Activated T-helper 1 cell treated with anti-CD3 and anti-CD28 coated beads, Interleukin-2, amount 50 U/mL, for 16 hours (primary cell): ENCODE measurements at places on chromosomes 13 and 19.

- no peak for DNase-seq
Observed at GRCh38 chr19:47798904-47799266, 5.5 kb downstream of the TPRX1 start.

- no peak for DNase-seq
Observed at GRCh38 chr19:50264483-50265186, 61.2 kb downstream of the MYH14 start.

- no peak for DNase-seq
Observed at GRCh38 chr19:15210323-15210781, 9.6 kb upstream of the NOTCH3 start.

- no peak for DNase-seq
Observed at GRCh38 chr13:50915565-50915964, 6.0 kb downstream of the RNASEH2B start.

- DNase-seq, result no peak
Observed at GRCh38 chr13:31201341-31202031, 1.7 kb downstream of the B3GLCT start.

- DNase-seq, result no peak
Observed at GRCh38 chr13:50599927-50600326, 243.6 kb downstream of the DLEU7 start.

DNA sequence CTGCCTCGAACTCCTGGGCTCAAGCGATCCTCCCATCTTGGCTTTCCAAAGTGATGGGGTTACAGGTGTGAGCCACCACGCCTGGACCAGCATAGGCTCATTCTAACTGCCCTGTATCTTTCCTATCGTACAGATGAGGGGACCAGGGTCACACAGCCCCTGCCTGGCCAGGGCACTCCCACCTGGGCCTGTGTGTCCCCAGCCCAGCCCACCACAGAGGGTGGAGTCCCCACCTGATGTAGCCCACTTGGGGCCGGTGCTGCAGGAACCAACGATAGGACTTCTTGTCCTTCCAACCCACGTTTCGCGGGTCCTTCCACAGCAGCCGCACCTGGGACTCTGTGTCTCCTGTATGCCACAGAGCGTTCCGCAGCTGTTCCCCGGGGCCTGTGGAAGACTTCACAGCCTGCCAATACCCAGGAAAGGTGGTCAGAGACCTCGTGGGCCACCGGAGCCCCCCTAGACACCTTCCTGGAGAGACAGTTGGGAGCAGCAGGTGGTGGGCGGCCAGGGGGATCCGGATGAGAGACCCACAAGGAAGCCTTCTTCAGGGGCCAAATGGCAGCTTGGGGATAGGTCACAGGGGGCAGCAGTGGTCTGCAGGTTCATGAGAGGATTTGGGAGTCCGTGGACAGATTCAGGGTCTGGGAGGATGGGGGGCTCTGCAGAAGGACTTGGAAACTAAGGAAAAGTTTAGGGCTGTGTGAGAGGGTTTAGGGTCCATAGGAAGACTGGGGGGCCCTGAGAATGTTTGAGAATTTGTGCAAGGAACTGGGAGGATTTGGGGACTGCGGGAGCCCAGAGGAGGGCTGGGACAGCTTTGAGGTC, 6.9 kb downstream of the COMP start:
- no peak for DNase-seq

DNA sequence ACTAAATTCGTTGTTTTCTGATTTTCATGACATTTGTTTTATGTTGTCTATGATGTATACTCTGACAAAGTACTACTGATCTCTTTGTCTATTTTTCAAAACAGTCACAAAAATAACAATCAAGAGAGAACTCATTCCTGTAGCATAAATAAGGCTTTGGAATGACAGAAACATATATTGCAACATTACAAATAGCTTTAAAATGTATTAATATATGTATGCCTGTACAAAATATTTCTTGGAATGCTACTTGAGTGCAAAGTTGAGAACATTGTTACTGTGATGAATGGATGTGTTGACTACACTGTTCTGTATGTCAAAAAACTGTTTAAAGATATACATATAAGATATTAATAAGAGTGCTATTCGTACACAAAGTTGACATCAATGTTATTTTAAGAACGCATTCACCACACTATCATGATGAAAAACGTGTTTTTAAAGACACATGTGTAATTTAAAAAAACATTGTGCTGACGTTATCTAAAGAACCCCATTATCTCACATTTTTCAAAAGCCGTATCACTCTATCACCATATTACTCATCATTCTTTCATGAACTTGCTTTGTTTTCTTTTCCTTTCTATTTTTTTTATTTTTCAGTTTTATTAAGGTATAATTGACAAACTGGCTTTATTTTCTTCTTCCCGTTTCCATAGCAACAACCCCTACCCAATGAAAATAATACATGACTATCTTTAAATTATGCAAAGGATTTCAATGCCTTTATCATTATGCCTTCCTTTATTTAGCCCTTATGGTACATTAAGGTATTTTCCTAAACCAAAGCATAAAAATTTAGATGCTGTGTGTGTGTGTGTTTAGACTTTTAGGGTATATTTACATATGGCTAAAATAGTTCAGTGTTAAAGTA, 918.8 kb downstream of the SLITRK1 start:
- no peak for DNase-seq

DNA sequence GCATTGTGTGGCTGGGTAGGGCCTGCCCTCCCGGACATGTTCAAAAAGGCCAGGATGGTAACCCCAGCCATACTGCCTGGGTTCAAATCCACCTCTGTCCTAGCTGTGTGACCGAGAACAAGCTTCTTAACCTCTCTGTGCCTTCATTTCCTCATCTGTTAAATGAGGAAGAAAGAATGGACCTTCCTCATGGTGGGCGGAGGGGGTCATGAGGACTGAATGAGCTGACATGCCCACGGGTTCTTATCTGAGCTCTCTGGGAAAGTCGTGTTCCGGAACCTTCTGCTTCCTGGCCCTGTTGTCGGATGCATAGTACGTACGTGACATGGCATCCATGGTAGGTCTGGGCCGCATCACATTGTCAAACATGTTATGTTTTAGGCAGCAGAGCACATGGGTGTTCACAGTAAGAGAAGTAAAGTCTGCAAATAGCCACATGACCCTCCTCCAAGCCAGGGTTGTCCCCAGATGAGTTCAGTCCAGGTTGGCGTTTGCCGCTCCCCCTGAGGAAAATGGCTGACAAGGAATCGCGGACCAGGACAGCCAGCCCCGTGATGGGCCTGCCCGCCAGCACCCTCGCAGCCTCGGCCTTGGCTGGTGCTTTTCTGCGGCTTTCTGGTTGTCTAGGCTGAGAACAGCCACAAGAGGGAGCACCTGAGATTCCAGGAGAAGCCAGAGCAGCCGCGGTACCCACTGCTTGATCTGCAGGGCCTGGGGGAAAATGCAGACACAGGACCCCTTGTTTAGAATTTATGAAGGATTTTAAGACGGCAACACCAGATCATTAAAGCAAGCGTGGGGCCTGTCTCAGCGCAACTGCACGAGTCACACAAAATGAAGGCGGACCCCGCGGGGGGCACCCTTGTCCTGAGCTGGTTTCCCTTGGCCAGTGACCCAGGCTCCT, 2.4 kb upstream of the NTN5 start:
- DNase-seq, result peak; percentile 42

DNA sequence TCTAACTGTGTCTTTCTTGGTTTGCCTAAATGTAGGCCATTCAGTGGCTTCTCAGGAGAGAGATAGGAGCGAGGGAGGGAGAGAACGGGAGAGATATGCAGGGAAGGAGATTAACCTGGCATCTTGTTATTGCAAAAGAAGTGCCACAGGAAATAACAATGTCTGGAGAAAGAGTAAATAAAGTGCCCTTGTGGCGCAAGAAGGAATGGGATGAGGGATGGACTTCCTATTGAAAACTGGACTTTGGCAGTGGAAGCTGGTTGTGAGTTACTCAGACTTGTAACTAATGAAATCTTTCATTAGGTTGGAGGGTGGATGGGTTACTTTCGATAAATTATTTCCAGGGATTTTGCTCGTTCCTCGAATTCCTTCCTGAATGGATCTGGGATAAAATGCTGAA, 136.1 kb downstream of the LACC1 start:
- DNase-seq, result no peak

DNA sequence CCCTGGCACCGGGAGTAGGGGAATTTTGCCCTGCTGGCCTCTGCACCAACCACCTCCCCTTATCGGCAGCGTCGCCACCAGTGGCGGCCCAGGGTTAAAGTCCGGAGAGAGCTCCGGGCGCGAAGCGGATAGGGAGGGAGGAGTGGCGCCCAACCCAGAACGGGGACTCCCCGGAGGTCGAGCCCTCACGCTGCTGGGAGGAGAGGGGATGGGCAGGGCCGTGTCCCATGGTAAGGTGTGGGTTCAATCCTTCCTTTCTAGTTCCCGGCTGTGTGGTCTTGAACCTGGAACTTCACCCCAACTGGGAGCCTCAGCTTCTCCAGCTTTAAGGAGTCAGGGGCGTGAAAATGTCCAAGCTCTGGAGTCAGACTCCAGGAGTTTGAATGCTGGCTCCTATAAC, 23.3 kb upstream of the BCL3 start:
- DNase-seq, result no peak

DNA sequence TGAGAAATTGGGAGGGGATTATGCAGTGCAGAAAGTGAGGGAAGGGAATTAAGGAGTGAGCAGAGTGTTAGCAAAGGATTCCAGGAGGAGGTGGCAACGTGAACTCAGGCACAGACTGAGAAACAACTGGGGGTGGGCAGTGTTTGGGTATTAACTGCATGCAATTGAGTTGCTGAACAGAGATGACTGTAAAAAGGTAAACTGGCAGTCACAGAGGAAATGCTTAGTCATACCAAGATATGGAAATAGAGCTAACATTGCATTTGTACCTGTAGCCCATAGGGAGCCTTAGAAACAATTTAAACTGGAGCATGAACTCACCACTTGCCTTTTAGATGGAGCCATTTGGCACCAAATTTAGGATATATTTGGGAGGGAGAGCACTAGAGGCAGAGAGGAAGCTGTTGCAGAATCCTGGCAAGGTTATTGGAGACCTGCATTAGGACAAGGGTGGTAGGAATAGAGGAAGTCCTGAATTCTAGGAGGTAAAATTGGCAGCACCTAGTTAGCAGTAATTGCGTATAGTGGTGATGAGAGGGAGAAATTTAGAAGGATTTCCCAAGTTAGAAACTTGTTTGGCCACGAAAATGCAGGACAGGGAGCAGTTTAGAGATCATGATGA, 100.6 kb upstream of the FRY start:
- no peak for DNase-seq

DNA sequence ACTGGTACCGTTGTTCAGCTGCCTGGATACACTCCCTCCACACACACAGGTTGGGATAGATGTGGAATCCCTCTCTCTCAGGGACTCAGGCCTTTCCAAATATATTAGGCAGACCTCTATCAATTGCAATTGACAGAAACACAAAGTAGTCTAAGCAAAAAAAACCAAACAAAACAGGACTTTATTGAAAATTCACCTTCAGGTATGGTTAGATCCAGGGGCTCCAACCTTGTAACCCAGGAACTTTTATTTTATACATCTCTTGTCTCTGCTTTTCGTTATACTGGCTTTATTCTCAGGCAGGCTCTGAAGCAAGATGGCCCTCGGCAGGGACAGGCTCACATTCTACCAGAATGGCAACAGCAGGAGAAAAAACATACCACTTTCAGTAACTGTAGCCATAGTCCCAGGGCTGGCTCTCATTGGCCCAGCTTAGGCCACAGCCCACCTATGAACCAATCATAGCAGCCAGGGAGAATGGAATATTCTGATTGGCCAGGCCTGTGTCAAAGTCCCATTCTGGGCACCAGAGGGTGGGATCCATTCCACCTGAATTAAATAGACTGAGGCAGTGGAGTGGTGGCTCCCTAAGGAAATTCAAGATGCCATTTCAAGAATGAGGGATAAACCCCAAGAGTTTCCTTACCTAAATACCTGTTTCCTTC, 13.1 kb upstream of the CEACAM19 start:
- no peak for DNase-seq

- no peak for DNase-seq
Observed at GRCh38 chr13:80473695-80474094, 132.8 kb upstream of the SPRY2 start.

DNA sequence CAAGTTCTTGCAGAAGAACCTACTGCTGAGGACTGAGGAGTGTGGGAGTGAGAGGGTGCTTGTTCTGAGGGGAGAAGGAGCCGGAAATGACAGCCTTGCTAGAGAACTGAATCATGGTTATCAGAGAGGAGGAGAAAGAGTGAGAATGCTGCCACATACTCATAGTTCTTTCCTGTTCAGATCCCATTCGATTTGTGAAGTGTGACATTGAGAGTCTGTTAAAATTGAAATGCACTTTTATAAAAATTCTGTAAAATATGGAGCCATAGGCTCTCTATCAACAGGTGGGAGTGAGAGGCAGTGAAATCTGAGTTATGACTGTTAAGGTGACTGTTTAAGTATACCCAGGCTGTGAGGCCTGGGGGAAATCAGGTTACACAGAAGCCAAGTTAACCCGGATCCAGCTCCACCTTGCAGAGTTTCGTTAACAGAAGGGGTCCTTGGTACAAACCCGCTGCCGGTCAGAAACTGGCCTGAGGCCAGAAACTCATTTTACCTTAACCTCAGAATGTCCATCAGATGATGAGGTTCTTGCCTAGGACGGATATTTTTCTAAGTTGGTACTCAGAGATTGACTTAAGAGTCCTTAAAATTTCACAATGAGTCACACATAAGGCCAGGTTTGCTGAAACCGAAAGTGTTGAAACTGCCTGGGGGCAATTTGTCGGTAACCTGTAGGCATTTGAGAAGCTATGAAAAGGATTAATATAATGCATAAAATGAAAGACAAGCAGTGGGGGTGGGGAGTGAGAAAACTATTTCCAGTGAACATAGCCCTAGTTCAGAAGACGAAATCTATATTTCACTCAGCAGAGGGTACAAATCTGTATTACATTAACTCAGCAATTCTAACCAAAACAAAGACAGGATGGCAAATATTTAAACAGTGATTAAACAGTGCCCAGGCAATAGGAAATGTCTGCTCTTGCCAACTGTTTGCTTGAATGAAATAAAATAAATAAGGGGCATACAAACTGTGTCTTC, 350.5 kb downstream of the KCNRG start:
- no peak for DNase-seq

- DNase-seq, result no peak
Observed at GRCh38 chr13:33252135-33252534, 33.4 kb downstream of the STARD13 start.

DNA sequence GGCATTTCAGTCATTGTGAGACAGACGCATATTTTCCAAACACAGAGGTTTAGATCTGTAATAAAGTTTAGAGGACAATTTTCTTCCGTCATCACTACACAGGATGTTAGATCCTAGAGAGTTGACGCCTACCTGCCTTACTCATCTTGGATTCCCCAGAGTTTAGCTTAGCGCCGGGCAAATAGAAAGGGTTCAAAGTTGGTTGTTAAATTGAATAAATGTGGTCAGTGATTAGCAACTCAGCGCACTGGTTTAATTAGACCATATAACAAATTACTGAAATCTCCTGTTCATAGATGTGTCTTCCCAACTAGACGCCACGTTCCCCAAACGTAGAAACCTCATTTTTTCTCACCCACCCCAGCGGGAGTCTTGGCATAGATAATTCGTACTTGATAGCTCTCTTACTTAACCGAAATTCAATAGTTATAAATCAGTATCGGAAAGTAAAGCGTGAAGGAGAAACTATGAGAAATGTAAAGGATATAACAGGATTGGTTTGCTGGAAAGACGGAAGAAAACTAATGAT, 726 bp upstream of the UFM1 start:
- DNase-seq, result no peak

- peak; percentile 53 for DNase-seq
Observed at GRCh38 chr13:99086267-99087097, 108.6 kb upstream of the DOCK9 start.

GRCh38 chr19:1360818-1361461, 22.8 kb upstream of the NDUFS7 start:
- no peak for DNase-seq

GRCh38 chr13:88074794-88075510, 403.8 kb downstream of the SLITRK5 start:
- DNase-seq, result no peak
